ENCODE measurements at places on chromosomes 11 and 22.

GRCh38 chr11:68997995-68998348, 15.1 kb downstream of the MRGPRF start:
- no peak for DNase-seq

DNA sequence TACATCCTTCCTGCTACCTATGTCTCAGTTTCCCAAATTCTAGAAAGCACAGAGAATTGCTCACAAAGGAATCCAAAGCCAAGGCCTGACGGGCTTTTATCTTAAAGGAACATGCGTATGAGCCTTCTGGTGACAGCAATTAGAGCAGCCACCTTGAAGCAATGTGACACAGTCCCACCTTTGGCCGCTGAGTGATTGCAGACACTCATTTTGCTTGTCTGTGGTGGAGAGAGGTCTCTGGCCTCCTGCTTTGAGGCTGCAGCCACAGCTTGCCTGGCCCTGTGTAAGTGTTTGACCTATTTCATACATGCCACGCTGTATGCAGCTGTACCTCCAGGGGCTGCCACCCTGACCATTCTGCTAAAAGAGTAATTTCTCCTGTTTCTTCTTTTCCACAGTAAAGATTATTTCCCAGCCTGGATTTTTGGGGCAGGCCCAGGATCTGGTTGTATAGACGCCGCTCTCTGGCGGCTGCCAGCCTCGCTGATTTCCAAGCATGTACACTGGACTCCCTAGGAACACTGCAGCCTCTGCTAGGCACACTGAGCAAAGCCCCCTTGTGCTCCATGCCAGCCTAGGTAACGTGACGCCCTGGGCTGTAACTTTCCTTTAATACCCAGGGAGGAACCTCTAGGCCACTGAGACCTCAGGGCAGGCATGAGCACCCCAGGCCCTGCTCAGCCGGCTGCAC, 1.1 kb upstream of the TMA7B start:
- no peak for DNase-seq

DNA sequence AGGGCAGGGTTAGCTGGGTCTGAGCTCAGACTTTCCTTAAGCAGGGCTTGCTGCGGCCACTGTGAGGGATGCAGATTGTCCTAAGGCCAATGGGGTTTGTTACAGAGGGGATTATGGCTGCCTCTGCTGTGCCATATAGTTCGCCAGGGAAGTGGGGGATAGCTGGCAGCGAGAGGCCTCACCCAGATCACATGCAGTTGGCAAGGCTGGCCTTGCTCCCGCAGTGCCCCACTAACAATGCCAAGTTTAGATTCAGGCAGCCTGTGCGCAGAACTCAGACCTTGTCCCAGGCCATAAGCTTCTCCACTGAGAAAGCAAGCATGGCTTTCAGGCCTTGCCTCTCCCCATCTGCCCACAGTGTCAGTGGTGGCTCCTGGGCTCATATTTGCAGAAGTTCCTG, 4.7 kb upstream of the APOL2 start:
- no peak for DNase-seq

DNA sequence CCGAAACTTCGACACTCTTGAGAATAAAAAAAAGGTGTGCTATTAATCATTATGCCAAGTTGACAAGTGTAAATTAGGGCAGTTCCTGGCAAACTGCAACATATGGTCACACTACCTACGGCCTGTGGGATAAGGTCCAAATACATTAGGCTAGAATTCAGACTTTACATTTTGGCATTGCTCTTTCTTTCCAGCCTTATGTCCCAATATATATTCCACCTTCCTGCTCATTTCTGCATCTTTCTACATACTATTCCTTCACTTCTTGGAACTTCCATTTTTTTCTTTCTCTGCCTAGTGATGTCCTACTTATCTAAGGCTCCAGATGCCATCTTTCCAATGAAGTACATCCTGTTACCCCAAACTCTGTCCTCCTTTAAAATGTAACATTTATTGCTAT, 577.2 kb downstream of the LRRC4C start:
- no peak for DNase-seq

- no peak for DNase-seq
Measured at GRCh38 chr11:128417607-128418324, 169.6 kb downstream of the ETS1 start.

- no peak for DNase-seq
Measured at GRCh38 chr11:19084661-19085315, 24.3 kb upstream of the MRGPRX2 start.

GRCh38 chr11:114044042-114044871, 15.3 kb upstream of the ZBTB16 start:
- no peak for DNase-seq

DNA sequence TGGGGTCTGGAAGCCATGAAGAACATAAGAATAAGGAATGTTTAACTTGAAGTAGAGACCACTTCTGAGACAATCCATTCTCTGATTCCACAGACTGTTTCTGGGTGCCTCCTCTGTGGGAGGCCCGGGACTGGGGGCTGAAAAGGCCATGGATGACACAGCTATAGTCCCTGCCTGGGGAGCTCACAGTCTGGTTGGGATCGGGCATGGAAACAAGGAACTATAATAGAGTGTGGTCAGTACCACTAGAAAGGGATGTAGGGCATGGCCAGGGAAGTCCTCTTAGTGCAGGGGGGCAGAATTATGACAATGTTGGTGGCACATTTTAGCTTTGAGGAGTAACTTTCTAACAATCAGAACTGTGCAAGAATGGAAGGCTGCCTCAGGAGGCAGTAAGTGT, 9.2 kb upstream of the KCNE3 start:
- DNase-seq = no peak

DNA sequence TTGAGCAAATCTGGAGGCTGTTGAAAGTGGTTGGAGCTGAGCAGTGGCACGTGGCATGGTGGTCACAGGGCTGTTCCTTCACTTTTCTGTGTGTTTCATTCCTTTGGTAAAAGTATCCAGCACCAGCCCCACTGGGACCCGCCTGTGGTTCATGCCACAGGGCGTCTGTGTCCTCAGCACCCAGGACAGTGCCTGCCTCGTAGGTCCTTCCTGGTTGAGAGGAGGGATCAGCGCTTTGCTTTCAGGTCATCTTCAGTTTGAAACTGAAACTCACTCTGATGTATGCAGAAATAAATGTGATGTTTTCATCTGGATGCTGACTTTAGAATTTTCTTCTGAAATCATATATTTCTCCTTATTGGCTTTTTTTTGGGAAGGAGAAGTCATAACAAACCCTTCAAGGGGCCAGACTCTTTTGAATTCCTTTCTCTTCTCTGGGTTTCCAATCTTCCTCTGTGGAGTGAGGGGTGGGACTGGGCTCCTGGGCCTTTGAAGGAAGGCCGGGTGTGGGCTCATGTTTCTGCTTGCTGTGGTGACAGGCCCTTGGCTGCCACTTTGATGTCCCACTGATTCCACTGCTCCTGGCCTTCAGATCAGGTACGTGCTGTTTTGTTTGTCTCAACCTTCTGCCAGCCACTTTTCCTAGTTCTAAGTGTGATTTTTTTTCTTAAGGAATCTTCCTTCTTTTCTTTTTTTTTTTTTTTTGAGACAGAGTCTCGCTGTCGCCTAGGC, 26.2 kb downstream of the TBC1D22A start:
- DNase-seq = no peak

GRCh38 chr11:123546515-123546914, 107.9 kb downstream of the SCN3B start:
- no peak for DNase-seq

DNA sequence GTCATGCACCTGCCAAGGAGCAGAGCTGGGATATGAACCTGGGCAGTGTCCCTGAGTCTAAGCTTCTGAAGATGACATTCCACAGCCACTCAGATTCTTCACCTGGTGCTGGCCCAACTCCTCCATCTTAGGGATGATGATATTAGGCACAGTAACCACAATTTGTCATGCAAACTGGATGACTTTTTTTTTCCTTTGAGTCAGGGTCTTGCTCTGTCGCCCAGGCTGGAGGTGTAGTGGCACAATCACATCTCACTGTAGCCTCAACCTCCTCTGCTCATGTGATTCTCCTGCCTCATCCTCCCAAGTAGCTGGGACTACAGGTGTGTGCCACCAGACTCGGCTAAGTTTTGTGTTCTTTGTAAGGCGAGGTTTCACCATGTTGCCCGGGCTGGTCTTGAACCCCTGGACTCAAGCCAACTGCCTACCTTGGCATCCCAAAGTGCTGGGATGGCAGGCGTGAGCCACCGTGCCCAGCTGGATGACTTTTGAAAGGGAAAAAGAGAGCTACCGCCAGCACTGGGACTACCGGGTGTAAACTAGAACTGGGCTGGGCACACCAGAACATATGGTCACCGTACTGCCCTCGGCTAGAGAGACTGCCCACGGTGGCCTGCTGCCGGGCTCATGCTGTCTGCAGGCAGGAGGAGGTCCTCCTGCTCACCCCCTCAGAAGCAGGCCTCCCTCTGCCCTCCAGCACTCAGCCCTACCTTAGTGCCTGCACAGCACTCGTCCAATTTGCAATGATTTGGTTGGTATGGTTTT, 77.7 kb downstream of the NAT10 start:
- DNase-seq = no peak

DNA sequence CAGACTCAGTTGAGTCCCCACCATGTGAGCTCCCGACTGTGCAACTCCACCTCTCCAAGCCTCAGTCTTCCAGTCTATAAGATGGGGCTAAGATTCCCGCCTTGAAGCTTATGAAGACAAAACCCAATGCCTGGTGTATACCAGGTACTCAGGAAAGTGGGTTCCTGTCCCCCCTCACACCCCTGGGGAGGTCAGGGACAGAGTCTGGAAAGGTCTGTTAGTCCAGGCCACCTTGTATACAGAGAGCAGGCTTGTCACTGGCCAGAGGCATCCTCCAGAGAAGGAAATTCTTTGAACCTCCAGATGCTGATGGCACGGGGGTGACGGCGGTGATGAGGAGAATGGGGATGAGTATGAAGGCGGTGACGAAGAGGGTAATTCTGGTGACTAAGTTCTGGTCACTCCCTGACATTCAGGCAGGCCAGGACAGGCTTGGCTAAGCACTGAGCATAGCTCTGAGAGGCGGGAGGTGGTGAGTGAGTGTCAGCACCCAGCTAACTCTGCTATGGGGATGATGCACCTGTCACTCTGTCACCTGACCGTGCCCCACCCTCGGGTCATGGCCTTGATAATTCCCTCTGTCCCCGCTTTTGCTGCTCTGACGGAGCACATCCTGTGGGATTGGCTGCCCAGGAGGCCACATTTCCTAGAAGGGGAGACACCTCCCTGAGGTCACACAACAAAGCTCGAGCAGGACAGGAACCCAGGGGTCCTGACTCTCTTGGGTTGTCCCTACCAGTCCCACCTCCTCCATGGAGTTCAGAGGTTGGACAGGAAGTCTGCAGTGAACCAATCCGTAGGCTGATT, 30.9 kb upstream of the CSNK1E start:
- DNase-seq = no peak

GRCh38 chr11:58227956-58228615, 632 bp downstream of the OR10Q1 start:
- no peak for DNase-seq

Measured in GM06990 (cell line).